ENCODE measurements at places on chromosomes 1 and 21.

DNA sequence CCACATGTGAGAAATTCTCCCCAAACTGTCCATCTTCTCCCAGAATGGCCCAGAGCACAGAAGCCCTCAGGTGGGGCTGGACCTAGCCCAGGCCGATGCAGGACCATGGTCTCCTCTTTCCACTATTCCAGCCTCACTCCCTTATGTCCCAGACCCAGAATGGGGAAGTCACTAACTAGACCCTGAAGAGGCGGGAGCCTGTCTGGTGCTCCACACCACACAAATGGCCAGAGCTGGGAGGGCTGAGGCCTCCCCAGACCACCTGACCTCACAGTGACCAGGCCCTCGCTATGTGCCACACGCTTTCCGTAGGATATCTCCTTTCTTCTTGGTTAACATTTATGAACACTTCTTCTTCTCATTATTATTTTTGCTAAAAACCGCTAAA is 54.9 kb upstream of the EDN2 start:
- DNase-seq: no peak

DNA sequence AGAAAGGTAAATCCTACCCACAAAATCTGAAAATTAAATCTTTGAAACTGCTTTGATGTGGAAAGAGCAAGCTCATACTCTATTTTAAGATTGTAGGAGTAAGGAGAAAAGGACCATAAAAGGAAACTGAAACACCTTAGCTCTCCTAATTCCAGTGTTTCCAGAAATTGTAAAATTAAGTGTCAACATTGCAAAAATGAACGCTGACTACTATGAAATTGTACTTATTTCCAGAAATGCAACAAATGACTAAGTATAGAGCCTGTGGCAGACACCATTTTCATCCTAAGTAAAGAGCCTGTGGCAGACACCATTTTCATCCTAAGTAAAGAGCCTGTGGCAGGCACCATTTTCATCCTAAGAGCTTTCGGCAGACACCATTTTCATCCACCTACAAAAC is 6.9 kb upstream of the SIPA1L2 start:
- no peak for DNase-seq

DNA sequence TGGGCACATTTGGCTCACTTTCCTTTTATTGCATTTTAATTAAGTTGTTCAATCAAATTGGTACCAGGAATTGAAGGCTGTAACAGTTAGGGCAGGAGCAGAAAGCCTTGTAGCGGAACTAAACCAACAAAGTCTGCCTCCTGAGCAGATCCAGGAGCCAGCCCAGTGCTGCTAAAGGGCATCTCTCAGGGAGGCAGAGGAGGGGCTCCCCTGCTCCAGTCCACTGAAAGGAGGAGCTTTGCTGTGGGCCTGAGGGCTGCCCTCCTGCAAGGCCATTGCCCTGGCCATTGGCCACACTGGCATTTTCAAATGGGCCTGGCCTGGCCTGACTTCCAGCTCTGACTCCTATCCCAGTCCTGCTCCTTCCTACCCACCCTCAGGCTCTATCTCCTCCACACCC is 3.7 kb upstream of the TRABD2B start:
- DNase-seq: no peak

DNA sequence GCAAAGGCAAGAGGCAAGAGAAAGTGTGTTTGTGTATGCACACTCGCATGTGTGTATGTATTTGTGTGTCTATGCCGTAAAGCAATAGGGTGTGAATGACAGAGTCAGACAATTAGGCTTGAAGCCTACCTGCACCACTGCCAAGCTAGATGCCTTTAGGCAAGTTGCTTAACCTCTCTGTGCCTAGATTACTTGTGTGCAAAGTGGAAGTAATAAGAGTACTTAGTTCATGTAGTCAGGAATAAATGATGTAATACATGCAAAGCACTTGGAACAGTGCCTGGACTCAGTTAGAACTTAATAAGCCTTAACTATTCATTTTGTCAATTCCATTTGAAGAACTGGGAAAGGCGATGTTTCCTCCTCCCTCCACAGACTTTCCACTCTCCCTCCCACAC is 31.7 kb downstream of the LAMB3 start:
- DNase-seq: no peak

- DNase-seq: no peak
Observed at GRCh38 chr1:205585835-205586785, 45.7 kb downstream of the ELK4 start.

DNA sequence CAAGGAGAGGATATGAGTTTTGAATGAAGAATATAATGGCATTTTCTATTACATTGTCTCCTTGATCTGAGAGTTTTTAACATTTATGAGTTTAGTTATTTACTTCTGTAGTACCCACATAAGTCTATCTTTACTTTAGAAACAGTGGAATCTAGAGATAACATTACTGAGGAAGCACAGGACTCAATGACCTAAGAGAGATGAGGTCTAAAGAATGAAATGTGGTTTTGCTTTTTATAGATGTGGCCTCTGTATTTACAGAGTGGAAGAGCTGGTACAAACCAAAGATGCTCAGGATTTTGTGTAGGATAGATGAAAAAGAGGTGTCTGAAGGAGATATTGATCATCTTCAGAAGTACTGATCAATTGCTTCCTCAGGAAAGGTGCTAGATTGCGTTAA is 177.3 kb downstream of the KCTD3 start:
- no peak for DNase-seq

- no peak for DNase-seq
Observed at GRCh38 chr1:42824481-42825035, 7.4 kb upstream of the SVBP start.

- no peak for DNase-seq
Observed at GRCh38 chr1:168466714-168467131, 77.1 kb downstream of the XCL2 start.

DNA sequence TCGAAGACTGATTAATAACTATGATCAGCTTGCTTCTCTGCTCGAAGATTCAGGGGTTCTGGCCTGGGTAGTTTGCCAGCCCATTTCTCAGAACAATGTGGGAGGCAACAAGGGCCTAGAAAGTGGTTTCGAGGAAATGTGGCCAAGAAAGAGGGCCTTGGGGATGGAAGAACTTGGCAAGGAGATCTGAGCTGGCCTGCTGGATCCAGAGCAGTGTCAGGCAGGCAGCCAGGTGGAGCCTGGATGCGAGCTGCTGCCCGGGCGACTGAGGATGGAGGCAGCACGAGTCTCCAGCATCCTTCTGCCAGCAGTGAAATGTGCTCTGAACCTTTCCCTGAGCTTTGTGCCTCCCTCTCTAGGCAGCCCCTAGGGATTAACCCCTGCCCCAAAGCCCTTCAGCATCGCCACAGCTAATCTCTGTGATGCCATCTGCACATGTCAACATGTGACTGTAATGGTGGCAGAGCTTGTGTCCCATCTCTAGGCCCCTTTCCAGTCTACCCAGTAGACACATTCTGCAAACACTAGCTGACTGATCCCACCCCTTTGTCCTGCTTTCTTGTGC is 61.0 kb upstream of the NEK2 start:
- DNase-seq: no peak

DNA sequence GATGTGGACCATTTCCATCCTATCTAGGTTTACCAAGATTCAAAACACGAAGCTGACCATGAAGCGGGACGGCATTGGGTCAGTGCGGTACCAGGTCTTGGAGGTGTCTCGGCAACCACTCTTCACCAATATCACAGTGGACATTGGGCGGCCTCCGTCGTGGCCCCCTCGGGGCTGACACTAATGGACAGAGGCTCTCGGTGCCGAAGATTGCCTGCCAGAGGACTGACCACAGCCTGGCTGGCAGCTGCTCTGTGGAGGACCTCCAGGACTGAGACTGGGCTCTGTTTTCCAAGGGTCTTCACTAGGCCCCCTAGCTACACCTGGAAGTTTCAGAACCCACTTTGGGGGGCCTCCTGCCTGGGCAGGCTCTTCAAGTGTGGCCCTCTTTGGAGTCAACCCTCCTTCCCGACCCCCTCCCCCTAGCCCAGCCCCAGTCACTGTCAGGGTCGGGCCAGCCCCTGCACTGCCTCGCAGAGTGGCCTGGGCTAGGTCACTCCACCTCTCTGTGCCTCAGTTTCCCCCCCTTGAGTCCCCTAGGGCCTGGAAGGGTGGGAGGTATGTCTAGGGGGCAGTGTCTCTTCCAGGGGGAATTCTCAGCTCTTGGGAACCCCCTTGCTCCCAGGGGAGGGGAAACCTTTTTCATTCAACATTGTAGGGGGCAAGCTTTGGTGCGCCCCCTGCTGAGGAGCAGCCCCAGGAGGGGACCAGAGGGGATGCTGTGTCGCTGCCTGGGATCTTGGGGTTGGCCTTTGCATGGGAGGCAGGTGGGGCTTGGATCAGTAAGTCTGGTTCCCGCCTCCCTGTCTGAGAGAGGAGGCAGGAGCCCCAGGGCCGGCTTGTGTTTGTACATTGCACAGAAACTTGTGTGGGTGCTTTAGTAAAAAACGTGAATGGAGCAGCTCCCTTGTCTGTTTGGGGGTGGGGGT is 864 bp upstream of the CCDC24 start:
- no peak for DNase-seq

DNA sequence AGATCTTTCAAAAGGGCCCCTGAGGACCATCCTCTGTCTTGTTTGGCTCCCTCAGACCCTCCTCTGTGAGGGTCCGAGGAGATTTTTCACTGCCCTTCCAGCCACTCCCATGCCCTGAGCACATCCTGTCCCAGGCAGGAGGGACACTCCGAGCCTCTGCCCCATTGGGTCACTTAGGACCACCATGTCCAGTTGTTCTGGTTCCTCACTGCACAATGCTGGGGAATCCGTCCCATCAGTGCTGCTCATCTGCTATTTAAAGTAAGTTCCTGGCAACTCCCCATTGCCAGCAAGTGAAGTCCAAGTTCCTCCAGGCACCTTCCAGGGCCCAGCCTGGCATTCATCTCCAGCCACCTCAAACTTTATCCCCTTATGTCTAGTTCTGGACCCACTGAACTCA is 117.5 kb upstream of the GRIK3 start:
- DNase-seq: no peak

GRCh38 chr1:101119289-101119688 is 93.7 kb upstream of the DPH5 start:
- no peak for DNase-seq

DNA sequence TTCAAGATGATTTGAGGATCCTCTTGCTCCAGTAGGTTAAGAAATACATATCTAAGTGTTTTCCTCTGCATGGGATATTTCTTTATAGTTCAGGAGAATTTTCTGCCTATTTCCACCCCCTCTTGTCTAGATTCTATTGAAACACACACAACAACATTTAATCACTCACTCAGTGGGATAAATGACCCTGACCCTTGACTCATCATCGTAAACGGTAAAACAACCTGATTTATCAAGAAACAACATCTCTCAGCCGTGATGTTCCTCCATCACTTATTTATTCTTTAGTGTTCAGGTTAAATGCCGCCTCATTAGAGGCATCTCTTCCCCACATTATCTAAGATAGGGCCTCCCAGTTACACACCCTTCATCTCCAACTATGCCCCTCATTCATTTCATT is 208.7 kb upstream of the FMN2 start:
- no peak for DNase-seq

DNA sequence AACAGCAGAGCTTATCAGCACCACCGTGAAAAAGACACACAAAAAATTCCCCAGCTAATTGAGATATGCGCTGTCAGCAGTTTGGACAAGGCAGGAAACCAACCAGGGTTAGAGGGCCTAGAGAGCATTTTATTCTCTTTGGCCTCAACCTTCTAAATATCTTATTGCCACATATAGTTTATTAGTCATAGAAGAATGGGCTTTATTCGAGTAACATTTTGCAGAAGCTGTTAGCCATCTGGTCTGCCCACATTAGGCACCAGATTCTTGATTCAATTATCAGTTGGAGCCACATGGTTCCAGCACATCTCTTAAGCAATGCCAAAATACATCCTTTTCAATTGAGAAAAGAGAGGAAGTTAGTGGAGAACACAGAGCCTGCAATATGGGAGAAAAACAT is 109.9 kb upstream of the CXADR start:
- DNase-seq: no peak

- DNase-seq: no peak
Observed at GRCh38 chr1:183632114-183632513, 3.5 kb downstream of the ARPC5 start.

DNA sequence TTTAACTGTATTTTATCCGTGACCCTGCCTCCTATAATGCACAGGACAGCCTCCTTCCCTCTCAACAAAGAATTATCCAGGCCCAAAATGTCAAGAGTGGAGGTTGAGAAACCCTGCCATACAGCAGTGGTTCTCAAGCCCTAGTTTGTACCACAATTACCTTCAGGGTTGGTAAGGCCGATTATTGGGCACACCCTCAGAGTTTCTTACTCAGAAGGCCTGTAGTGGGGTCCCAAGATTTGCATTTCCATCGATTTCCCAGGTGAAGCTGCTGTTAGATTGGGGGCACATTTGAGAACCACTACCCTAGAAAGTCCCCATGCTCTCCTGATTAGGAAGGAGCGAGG is 400 bp upstream of the PGBD2 start:
- DNase-seq: no peak

DNA sequence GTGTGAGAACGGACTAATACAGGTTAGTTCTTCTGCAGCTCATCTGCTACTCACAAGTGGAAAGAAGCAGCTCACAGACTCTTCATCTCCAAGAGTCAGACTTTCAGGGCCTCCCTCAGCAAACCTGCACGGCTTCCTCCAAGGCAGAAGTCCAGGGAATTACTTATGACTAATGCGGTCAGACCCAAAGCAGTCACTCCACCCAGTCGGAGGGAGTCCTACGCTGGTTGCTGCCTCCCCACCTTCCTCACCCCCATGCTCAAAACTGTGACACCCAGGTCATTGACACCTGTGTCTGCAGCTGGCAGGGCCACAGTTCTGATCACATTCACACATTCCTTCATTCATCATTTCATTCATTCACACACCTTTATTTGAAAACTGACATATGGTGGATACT is 38.4 kb upstream of the PRDM2 start:
- no peak for DNase-seq

DNA sequence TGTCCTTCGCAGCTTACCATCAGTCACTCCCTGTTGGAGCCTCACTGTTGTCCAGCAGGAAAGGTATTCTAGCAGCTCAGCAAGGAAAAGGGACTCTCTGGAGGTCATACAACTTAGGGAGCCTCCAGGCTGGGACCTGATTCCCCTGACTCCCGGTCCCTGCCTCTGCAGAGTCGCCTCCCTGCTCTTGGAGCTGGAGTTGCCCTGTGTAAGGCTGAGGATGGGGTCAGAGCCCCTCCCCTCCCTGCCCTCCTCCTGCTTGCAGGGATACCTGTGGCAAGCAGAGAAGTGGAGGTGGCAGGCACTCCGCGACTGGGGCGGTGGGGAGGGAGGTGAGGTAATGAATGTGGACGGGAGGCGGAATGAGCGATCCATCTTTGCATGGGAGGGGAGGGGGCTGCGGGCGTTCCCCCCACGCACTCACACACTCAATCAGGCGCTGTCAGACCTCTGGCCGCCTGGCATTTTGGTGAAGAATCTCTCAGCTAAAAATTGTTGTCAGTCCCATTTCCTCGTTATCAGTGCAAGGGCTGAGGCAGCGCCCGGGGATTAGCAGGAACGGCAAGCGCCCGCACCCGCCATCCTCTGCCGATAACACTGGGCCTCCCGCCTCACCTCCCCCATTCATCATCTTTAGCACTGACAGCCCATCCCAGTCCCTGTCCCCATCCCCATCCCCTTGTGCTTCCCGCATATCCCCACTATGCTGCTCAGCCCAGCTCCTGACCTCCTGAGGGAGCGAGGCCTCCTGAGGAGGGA is 64.3 kb downstream of the TMEM53 start:
- DNase-seq: peak; percentile 27

GRCh38 chr21:16407403-16408240 is 677.8 kb downstream of the USP25 start:
- no peak for DNase-seq

GRCh38 chr1:218305472-218306064 is 20.5 kb downstream of the RRP15 start:
- DNase-seq: no peak

GRCh38 chr21:35211782-35212181 is 162.7 kb upstream of the RUNX1 start:
- DNase-seq: no peak

Measured in GM23338 (cell line).